NCI-H2029 treated with DMSO at 0.1 percent for 48 hours (cell line): ENCODE measurements at places on chromosomes 13 and 19.

GRCh38 chr19:14683439-14683838 lies 6.4 kb upstream of the ZNF333 start:
- no peak for DNase-seq

- no peak for DNase-seq
Observed at GRCh38 chr13:20006206-20006605, 47.7 kb downstream of the ZMYM2 start.

DNA sequence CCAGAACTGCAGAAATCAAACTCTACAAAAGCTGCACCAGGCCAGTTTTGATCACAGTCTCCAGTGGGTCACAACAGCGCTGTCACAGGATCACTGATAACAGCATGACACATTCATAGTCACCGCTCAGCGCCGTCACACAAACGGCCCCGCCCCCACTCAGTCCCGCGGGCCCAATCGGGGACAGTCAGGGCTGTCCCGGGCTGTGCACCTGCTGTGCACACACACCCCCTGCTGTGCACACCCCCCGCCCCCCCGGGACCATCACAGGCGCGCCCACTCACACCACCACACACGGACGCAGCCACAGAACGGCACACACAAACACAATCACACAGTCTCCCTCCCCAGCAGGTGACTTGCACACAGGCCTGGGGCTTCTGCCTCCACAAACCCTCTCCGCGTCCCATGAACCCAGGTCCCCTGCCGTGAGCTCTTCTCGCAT lies 435 bp upstream of the ZNF382 start:
- peak; percentile 24 for DNase-seq

DNA sequence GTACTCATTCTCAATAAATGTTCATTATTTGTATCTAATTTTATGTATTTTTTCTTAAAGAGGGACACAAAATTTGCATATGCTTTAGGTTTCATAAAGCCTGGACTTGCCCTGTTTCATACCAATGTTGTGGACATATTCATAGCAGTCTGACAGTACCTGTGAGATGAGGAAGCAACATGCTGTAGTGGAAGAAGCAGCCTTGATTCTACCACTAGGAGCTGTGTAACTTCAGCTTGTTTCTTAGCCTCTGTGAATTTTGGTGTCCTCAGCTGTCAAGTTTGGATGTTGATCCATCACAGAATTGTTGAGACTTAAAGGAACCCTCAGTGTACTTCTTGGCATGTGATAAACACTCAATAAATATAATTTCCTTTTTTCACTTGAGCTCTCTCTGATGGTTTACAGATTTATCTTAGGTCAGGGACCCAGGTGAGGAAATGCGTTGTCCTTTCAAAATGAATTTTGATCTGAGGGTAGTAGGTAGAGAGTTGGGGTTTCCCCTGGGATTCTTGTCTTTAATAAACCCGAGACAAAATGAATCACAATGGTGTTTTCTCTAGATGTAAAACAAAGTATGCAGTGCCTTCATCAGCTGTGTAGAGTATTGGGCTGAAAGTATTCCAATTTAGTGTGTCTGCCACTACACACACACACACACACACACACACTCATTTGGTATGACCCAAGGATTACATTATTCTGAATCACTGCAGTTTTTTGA lies 152.1 kb downstream of the KCNRG start:
- DNase-seq, result no peak

- DNase-seq, result no peak
Observed at GRCh38 chr19:49474542-49474924, 518 bp downstream of the FLT3LG start.

GRCh38 chr13:72109863-72110262 lies 242.9 kb upstream of the DACH1 start:
- DNase-seq, result no peak
